ENCODE measurements at places on chromosomes 1 and 21.

GRCh38 chr1:244021427-244021826 is 29.7 kb upstream of the ZBTB18 start:
- no peak for DNase-seq

- DNase-seq = no peak
Observed at GRCh38 chr1:16124377-16125087, 31.3 kb downstream of the EPHA2 start.

GRCh38 chr1:59556398-59556797 is 258.4 kb upstream of the HOOK1 start:
- DNase-seq = no peak

- no peak for DNase-seq
Observed at GRCh38 chr1:23184212-23184934, 15.7 kb upstream of the LUZP1 start.

DNA sequence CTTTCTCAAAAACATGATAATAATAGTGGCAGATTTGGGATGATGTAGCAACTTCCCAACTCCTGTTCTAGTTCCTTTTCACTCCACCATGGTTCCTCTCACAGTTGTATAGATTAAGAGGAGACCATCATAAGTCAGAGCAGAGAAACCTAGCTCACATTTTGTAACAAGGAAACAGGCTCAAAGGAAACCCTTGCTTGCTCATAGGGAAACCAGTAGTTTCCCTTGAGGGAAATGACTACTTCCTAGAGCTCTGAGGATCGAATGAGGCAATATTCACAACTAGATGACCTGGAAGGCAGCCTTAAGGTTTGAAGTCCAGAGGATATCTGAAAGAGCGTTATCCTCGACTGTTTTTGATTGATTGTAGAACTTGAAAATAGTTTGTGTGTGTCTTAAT is 76.1 kb upstream of the C8B start:
- DNase-seq = no peak

DNA sequence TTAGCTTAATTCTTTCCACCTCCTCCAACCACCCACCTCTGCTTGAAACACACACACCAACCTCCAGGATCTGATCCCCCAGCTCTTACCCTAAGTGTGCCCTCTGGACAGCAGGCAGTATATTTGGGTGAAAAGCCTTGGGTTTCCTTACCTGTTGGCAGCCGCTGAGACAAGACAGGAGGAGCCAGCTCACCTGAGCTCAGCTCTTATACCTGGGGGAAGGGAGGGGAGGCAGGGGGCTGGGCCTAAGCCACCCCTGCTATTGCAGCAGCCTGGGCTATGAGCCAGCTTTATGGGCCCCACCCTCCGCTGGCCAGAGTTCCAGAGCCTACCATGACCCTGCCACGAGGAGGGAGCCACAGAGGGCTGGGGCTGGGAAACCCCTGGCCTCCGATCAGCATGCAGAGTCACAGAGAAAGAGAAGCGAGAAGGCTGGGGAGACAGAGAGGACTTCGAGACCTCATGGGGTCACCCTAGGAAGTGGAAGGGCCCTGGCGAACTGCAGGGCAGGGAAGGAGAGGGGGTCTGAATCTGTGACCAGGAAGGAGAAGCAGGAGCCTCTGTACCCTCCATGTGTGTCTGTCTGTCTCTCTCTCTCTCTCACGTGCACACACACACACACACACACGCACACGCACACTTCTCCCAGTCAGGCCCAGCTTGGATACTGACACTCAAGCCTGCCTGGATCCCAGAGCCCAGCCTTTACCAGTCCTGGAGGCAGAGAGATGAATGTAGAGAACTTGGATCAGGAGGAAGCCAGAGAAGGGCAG is at the start of gene S100A14:
TSS of gene S100A14 (minus strand) at position 182 of the 773 bp plus-strand sequence. CDS start 467 bp downstream, outside the sequence.
- DNase-seq = no peak

GRCh38 chr1:212944229-212944901 is 6.0 kb upstream of the VASH2 start:
- no peak for DNase-seq

- no peak for DNase-seq
Observed at GRCh38 chr1:223077247-223077833, 65.7 kb downstream of the TLR5 start.

GRCh38 chr21:28066596-28067387 is 925.9 kb downstream of the LTN1 start:
- DNase-seq = no peak

GRCh38 chr1:91940496-91940895 is 8.7 kb upstream of the BRDT start:
- no peak for DNase-seq

DNA sequence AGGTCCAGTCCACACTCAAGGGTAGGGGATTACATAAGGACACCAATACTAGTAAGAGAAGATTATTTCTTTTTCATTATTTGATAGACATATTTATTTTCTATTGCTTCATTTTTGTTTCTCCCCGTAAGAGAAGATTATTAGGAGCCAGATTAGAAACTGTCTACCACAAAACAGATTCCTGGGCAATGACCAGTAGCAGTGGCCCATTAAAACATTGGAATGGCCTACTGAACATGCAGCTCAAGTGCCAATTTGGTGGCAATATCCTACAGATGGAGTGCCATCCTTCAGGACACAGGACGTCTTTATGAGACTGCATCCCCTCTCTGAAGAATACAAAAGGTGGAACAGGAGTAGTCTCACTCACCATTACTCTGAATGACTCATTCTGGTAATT is 34.0 kb upstream of the ARHGAP29 start:
- no peak for DNase-seq

GRCh38 chr1:213891989-213892902 is 95.5 kb upstream of the PROX1 start:
- no peak for DNase-seq

- no peak for DNase-seq
Observed at GRCh38 chr1:157155658-157156057, 17.5 kb upstream of the ETV3 start.

DNA sequence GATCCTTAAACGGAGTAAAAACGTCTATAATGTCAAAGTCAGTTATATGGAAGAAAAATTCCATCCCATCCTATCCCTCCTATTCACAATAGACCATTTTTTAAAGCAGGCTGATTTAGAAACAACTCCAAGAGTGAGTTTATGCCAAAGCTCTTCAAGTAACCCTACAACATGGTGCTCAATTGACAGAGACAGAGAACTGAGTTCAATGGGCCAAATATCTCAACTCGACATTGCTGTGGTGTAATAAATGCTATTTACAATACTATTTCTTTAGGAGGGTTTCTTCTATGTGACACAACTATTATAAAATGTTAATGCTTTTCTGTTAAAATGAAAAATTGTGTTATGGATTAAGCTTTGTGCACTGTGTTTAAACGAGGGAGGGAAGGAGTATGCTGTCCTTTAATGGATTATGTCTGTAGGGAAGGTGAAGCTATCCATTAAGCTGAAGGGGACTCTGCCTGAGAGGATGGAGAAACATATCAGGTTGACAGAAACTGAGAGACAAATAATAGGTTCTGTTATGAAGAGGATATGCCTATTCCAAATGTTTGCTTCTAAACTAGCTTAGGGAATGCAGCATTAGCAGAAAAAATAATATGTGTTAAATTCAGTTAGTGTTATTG is 362.5 kb upstream of the CHRM3 start:
- DNase-seq = no peak

DNA sequence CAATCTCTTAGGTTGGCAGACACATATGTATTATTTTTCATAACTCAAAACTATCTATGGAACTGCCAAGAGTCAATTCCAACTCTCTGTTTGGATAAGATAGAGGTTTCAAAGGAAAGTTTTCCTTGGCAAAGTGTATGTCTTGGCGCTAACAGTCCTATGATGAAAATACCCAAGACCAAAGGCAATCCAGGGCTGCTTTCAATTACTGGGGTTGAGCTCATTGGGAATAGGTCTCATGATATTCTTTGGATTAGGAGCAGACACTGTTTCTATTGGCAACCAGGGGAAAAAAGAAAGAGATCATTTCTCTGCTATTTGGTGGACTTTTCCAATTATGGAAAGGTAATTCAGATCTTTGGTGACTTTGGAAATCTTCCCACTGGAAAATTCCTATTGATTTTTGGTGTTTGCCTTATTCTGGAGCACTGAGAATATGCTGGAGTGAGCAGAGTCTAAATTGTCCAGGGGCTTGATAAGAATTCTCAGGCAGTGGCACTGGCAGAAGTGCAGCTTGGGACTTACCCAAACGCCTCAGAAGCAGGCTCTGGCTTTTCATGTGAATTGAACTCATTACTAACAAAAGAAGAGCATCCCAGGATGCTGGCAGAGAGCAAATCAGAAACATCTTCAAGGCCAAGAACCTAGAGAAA is 20.4 kb upstream of the PLXNA2 start:
- DNase-seq = no peak

- DNase-seq = no peak
Observed at GRCh38 chr1:10302416-10302815, 92.0 kb downstream of the KIF1B start.

DNA sequence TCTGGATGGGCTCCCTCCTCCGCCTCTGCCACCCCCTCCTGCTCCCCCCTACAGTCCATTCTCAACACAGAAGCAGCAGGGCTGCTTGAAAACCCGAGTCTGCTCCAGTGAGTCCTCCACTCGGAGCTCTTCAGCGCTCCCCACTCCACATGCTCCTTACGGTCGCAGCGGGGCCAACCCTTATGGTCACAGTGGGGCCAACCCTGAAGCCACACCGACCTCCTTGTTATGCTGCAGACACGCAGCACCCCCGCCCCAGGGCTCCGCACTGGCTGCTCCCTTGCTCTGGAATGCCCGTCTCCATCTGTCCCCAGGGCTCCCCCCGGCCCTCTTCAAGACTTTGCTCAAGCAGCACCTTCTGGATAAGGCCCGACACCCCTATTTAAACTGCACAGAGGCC is 22.6 kb downstream of the GPR157 start:
- no peak for DNase-seq

- no peak for DNase-seq
Observed at GRCh38 chr1:226814751-226815537, 55.5 kb upstream of the PSEN2 start.

- DNase-seq = no peak
Observed at GRCh38 chr21:43944757-43945156, 67.4 kb upstream of the TRAPPC10 start.

- no peak for DNase-seq
Observed at GRCh38 chr1:163922743-163923201, 601.0 kb downstream of the NUF2 start.

DNA sequence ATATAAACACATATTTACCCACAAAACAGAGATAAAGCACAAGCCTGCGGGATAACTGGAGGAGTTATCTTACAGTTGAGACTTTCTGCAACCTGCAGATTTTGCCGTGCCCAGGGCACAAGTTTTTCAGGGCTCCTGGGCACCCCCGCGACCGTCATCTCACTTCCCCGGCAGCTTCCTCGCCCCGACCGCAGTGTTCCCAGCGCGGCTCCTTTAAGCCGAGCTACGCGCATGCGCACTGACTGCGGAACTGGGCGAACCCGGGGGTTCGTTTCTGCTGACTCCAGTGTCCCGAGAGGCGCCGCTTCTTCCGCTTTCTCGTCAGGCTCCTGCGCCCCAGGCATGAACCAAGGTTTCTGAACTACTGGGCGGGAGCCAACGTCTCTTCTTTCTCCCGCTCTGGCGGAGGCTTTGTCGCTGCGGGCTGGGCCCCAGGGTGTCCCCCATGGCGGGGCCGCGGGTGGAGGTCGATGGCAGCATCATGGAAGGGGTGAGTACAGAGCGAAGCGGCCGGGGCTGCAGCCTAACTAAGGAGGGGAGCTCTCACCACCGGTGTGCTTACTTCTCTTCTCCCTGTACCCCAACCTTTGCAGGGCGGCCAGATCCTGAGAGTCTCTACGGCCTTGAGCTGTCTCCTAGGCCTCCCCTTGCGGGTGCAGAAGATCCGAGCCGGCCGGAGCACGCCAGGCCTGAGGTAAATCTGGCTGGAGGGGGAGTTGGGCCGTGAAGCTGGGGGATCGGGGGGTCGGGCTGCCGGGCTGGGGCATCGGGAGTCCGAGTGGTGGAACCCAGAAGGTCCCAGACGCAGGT is at the start of gene RTCA:
TSS of gene RTCA (plus strand) at position 286 of the 810 bp plus-strand sequence. CDS start at position 446, 160 bp downstream.
- peak; percentile 93 for DNase-seq

- DNase-seq = no peak
Observed at GRCh38 chr1:61078618-61079295, 3.6 kb upstream of the NFIA start.

GRCh38 chr1:40958210-40958609 is 21.3 kb upstream of the CTPS1 start:
- no peak for DNase-seq

GRCh38 chr1:226494092-226494609 is 54.4 kb upstream of the STUM start:
- DNase-seq = no peak

DNA sequence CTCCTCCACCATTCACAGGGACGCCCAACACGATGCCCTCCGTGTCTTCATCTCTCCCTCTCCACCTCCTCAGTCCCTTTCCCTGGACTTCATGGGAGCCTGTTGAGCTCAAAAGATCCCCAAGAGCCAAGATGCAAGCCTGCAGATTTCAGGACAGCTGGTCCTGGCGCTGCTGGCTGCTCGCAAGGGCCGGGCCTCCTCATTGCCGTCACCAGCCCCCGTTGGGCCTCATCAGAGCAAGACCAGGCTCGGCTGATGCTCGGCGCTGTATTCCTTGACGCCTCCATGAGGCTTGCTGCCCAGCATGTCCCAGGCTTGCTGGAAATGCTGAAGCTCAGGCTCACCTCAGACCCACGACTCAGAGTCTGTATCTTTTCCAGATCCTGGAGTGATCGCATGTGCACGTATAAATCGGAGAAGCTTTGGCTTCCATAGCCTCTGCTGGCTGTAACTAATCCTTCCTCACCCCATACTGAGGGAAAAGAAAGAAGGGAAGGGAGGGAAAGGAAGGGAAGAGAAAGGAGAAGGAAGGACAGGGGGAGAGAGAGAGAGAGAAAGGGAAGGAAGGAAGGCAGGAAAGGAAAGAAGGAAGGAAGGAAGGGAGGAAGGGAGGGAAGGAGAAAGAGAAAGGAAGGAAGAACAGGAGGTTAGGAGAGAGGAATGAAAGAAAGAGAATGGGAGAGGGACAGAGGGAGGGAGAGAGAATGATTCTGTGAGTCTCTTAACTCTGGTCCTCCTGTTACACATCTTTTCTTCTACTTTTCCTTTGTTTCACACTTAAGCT is 94.6 kb downstream of the KCNJ15 start:
- DNase-seq = no peak

- no peak for DNase-seq
Observed at GRCh38 chr1:10459184-10459583, 9.4 kb downstream of the CORT start.

DNA sequence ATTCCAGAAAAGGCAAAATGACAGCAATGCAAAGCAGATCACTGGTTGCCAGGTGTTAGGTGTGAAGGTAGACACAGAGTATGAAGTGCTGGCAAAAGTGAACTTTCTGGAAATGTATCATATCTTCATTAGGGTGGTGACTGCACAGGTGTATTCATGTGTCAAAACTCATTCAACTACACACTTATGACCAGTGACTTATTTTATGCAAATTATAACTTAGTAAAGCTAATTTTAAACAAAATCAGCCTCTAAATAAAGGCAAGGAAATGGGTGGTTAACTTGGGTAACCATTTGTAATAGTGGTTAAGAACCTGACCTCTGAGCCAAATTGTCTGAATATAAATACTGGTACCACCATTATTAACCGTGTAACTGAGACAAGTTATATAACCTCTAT is 7.4 kb downstream of the COP1 start:
- no peak for DNase-seq

GRCh38 chr1:19854866-19855265 is 27.3 kb upstream of the OTUD3 start:
- DNase-seq = no peak

GRCh38 chr1:50658459-50659076 is 235.3 kb upstream of the DMRTA2 start:
- no peak for DNase-seq

GRCh38 chr21:35231090-35231489 is 182.0 kb upstream of the RUNX1 start:
- no peak for DNase-seq
